Right atrium auricular region (tissue), 2 donors: ENCODE measurements at places on chromosomes 5 and 9.

- no peak for DNase-seq
- no peak overlapping the region for H3K4me3 ChIP-seq
- no peaks in the 10 kb centered on the region for H3K36me3 ChIP-seq
- H3K27me3 ChIP-seq, result no peaks in the 10 kb centered on the region
Measured at GRCh38 chr9:4630836-4631235, 31.3 kb upstream of the PLPP6 start.

DNA sequence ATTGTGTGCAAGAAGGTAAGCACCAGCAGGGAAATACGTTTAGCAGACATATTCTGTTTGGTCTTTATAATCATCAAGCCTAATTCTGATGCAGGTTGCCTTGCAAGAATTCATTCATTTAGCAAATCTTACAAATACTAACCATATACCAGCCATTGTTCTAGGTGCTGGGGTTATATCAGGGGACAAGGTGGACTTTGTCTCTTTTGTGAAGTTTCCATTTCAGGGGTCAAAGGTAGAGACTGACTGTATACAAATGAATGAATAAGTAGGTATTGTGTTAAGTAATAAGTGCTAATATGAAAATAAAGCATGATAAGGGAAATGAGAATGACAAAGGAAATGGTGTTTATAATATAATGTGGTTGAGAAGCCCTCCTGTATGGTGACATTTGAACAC is 64.0 kb downstream of the LNPEP start:
- DNase-seq, result no peak
- H3K4me3 ChIP-seq, result no peak overlapping the region
- peaks cover 43% of the 10 kb centered on the region for H3K36me3 ChIP-seq
- no peaks in the 10 kb centered on the region for H3K27me3 ChIP-seq
- H3K27ac ChIP-seq, result no peak overlapping the region

GRCh38 chr9:14212077-14212476 is 101.9 kb downstream of the NFIB start:
- H3K27me3 ChIP-seq, result no peaks in the 10 kb centered on the region
- no peak for DNase-seq
- peaks cover 65% of the 10 kb centered on the region for H3K4me1 ChIP-seq
- no peak overlapping the region for H3K4me3 ChIP-seq
- H3K36me3 ChIP-seq, result no peaks in the 10 kb centered on the region
- H3K27ac ChIP-seq, result no peak overlapping the region

- peaks cover 29% of the 10 kb centered on the region for H3K4me1 ChIP-seq
- H3K4me3 ChIP-seq, result no peak overlapping the region
- H3K27me3 ChIP-seq, result no peaks in the 10 kb centered on the region
- no peak for DNase-seq
- no peak overlapping the region for H3K27ac ChIP-seq
Measured at GRCh38 chr5:151815051-151815450, 43.3 kb downstream of the G3BP1 start.

GRCh38 chr5:6494939-6495338 is 46.3 kb downstream of the UBE2QL1 start:
- no peak overlapping the region for H3K4me3 ChIP-seq
- no peaks in the 10 kb centered on the region for H3K4me1 ChIP-seq
- DNase-seq, result no peak
- peaks cover 15% of the 10 kb centered on the region for H3K36me3 ChIP-seq

- H3K27ac ChIP-seq, result no peak overlapping the region
- no peaks in the 10 kb centered on the region for H3K27me3 ChIP-seq
- no peaks in the 10 kb centered on the region for H3K4me1 ChIP-seq
- H3K36me3 ChIP-seq, result no peaks in the 10 kb centered on the region
- DNase-seq, result no peak
- no peak overlapping the region for H3K4me3 ChIP-seq
Measured at GRCh38 chr9:93897075-93897970, 57.8 kb downstream of the BARX1 start.

GRCh38 chr5:178463321-178464155 is 126.7 kb downstream of the COL23A1 start:
- no peak overlapping the region for H3K4me3 ChIP-seq
- no peak overlapping the region for H3K27ac ChIP-seq
- DNase-seq, result no peak
- H3K4me1 ChIP-seq, result peaks cover 33% of the 10 kb centered on the region
- H3K36me3 ChIP-seq, result no peaks in the 10 kb centered on the region

DNA sequence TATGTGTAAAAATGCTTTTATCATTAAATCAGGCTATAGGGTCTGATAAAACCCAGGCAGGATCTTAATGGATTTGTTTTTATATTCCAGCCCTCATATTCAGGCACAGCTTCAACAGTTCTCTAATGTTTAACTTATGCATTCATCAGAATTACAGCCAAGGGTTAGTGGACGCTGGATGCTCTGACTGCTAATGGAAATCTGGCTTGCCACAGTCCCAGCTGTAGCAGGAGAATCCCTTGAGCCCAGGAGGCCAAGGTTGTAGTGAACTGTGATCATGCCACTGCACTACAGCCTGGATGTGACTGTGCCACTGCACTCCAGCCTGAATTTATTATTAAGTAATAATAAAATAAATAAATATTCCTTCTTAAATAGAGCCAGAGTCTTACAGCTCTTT is 98.0 kb downstream of the SLC25A46 start:
- H3K27ac ChIP-seq, result no peak overlapping the region
- no peak overlapping the region for H3K4me3 ChIP-seq
- no peaks in the 10 kb centered on the region for H3K36me3 ChIP-seq
- H3K4me1 ChIP-seq, result no peaks in the 10 kb centered on the region

DNA sequence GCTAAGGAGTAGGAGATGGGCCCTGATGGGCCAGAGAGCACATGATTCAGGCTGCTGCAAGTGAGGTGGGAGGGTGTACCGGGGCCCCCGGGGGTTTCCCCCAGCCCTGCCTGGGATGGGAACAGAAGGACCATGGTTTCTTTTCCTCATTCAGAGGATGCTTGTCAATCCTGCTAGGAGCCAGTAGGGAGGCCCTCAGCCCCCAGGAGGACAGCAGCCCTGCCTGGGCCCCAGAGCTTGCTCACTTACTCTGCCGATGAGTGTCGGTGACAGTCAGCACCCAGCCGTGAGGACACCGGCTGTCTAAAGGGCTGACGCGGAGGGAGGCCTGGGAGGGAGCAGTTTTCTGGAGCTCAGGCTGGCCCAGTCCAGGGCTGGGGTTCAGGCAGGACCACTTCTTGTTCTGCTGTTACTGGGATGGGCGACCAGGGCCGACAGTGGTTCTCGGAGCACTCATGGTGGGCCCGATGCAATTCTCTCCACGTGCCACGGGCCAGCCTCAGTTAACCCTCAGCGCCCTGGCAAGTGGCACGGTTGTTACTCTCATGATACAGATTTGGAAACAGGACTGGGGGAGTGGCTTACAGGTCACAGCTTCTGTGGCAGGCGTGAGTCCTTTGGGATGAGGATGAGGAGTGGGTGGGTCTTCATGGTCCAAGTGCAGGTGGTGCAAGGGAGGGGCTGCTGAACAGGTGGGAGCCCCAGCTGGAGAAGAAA is 1.8 kb downstream of the ARRDC1 start:
- H3K4me3 ChIP-seq, result no peak overlapping the region
- H3K4me1 ChIP-seq, result peaks cover 52% of the 10 kb centered on the region
- H3K36me3 ChIP-seq, result no peaks in the 10 kb centered on the region
- peak overlapping the region; percentile 90 for H3K27ac ChIP-seq
- DNase-seq, result no peak

DNA sequence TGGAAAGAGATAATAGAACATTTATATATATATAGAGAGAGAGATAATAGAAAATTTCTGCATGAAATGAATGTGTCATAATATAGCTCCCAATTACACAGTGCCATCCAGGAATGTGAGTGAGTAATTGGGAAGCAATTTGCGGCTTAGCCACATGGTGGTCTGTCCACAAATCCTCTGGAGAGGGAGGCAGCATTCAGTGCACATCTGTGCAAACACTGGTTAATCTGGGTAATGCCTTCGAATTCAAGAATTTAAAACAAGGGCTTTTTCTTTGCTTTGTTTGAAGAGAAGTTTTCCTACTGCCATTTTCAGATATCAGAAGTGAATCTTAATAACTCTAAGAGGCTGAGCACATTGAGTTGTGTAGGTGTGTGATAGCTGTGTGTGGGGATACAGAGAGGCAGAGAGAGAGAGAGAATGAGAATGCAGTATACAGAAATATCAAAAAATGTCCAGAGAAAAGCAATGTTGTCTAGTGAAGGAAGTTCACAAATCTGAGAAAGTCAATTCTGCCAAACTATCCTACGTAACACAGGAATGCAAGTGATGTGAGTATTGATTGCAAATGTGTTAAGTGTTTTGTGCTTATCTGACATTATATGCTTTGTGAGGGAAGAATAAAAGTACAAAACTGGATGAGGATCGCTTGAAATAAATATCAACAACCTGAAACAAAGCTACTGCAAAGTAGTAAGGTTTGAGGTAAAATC is 134.6 kb downstream of the EDIL3 start:
- DNase-seq, result no peak
- no peak overlapping the region for H3K4me3 ChIP-seq
- no peak overlapping the region for H3K27ac ChIP-seq
- no peaks in the 10 kb centered on the region for H3K36me3 ChIP-seq

- H3K4me3 ChIP-seq, result no peak overlapping the region
- no peaks in the 10 kb centered on the region for H3K27me3 ChIP-seq
- DNase-seq, result no peak
- no peak overlapping the region for H3K27ac ChIP-seq
Measured at GRCh38 chr9:18542837-18543405, 69.0 kb downstream of the ADAMTSL1 start.

DNA sequence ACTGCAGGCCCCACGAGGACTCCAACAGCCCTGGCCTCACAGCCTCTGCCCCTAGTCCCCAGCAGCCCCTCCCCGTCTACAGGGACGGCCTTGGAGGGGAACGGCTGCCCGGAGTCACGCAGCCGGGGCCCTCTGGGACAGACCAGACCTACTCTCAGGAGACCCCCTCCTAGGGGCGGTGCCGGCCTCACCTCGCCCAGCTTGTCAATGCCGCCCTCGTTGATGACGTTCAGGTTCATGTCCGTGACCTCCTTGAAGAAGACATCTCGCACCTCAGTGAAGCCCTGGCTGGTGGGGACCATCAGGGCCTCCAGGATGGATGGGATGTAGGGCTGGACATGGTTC is 58.6 kb downstream of the LRSAM1 start:
- peak overlapping the region; percentile 44 for H3K27ac ChIP-seq
- DNase-seq, result no peak
- H3K4me1 ChIP-seq, result peaks cover 19% of the 10 kb centered on the region
- H3K27me3 ChIP-seq, result no peaks in the 10 kb centered on the region

DNA sequence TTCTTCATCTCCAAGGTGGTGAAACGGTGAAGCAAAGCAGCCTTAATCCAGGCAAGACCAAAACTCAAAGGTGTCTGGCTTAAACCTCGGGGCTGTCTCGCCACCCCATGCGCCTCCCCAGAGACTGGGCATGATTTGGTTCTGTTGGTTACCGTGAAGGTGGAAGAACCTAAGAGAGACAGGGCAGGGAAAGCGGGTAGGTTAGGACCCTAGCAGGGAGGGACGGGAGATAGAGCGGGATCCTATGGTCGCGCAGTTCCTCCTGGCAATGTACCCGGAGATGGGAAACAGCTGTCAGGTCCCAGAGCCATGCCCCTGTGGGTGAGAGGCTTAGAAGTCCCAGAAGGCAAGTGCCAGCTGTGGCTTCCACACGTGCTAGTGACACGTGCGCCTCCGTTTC is 418.3 kb upstream of the IRX1 start:
- DNase-seq, result no peak
- no peaks in the 10 kb centered on the region for H3K36me3 ChIP-seq
- H3K4me1 ChIP-seq, result no peaks in the 10 kb centered on the region
- H3K4me3 ChIP-seq, result no peak overlapping the region
- H3K27ac ChIP-seq, result no peak overlapping the region
- no peaks in the 10 kb centered on the region for H3K27me3 ChIP-seq

DNA sequence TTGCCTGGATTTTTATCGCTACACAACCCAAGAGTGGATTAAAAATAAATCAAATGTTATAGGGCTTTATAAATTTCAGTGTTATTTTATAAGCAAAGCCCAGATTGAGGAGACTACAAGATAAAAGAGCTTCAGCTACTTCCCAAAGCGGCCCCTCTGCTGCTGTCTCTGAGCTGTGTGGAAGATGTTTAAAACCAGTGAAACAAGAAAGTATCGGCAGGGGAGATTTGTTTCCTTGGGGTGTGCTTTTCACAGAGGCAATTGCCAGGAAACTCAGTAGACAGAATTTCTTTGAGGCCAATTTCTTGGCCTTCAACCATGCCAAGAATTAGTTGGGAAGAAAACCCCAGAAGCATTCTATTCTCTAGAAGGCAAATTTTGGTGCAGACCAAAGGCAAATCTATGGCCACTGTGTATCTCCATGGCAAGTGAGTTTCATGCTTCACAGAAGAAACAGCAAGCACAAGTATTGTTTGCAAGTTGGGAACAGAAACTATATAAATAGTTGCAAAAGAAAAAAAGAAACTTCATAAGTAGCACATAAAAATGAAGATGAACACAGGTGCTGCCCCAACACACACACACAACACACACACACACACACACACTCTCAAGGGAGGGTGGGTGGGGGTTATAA is 197.2 kb downstream of the PARP8 start:
- no peak overlapping the region for H3K4me3 ChIP-seq
- H3K27ac ChIP-seq, result no peak overlapping the region
- H3K4me1 ChIP-seq, result no peaks in the 10 kb centered on the region
- no peaks in the 10 kb centered on the region for H3K36me3 ChIP-seq
- DNase-seq, result no peak

GRCh38 chr5:144183254-144183889 is 12.7 kb downstream of the KCTD16 start:
- H3K36me3 ChIP-seq, result no peaks in the 10 kb centered on the region
- no peaks in the 10 kb centered on the region for H3K4me1 ChIP-seq
- no peaks in the 10 kb centered on the region for H3K27me3 ChIP-seq
- no peak for DNase-seq

DNA sequence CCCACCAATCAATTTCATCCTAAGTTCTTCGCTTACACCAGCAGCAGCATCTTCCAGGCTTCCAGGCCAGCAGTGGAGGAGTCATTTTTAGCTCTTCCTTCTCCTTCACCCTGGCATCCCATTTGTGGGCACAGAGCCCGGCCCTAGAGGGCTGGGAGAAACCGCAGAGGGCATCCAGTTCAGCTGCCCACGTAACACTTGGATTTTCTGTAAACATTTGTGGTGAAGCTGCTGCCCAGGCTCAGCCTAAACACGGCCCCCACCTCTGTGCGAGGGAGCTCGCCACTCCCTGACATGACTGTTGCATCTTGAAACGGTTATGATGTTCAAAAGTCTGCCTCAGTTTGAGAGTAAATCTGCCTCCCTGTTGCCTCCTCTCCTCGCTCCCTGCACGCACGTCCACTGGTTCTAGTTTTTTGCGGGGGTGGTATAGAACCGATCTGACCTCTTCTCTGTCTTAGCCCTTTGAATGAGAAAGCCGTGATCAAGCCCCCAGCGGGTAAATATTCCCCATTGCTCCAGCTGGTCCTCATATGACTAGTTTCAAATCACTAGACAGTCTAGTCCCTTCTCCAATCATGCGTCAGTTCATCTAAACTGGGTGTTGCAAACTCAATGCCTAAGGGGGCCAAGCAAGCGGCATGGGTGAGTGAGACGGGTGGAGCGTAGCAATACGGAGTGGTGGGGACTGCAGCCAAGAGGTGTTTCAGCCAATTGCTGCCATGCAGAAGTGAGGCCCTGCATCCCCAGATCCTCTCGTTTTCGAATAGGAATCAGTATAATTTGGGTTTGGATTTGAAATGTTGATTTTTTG is 34.9 kb upstream of the N4BP3 start:
- H3K27ac ChIP-seq, result no peak overlapping the region
- H3K27me3 ChIP-seq, result peaks cover 3% of the 10 kb centered on the region
- peaks cover 6% of the 10 kb centered on the region for H3K4me1 ChIP-seq
- DNase-seq, result no peak
- no peak overlapping the region for H3K4me3 ChIP-seq
